Fibroblast of skin of right biceps (primary cell): ENCODE measurements at places on chromosomes 4 and X.

DNA sequence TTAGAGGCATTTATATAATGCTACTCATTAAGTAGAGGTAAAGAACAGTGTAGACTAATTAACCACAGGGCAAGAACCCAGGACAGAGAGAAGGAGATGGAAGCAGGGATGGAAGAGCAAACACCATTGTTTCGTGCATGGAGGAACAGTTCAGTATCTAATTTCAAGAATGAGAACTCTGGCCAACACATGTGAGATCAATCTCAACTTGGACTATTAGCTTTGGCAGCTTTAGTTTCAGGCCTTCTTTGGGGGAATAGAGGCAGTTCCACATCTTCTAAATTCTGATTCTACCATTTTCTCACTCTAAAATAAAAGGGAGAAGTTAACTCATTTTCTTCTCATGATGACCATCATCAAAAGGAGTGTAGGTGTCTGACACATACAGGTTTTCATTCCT lies 207.0 kb downstream of the LDB2 start:
- DNase-seq, result no peak

DNA sequence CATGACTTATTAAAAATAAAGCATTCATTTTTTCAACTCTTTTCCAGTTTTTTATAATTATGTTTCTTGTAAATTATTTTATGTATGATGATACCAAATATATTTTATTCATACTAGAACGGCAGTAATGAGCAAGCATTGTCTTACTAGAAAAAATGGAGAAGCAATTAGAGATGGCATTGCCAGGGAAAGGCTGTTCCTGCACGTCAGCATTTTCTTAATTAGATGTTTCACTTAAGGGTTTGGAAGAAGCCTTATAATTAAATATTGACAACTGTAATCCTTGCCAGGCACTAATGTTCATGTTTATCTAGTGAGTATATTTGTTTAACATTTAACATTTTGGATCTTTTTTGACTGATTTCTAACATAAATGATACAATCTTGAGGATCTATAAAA lies 16.6 kb downstream of the FAM149A start:
- DNase-seq, result no peak

DNA sequence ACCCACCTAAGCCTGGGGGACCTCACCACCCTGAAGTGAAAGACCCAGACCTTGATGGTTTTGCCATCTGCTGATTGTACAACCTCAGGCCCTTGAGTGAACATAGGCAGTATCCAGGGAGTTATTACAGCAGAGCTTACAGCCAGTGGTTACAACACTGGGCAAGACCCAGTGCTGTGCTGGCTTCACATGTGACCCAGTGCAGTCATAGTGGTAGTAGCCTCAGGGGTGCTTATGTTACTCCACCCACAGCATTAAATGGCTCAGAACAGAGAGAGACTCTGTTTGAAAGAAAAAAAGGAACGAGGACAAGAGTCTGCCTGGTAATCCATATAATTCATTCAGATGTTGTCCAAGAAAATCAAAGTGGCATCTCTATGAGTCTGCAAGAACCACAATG lies 45.2 kb upstream of the DACH2 start:
- DNase-seq, result no peak

GRCh38 chrX:131840799-131841495 lies 182.2 kb upstream of the STK26 start:
- DNase-seq, result no peak
